ENCODE measurements at places on chromosomes 1 and 21. TPM values are rescaled to one million over a fixed set of nuclear protein-coding genes. Genes with fewer than 3 reads are reported as not detected.
A peak's percentile ranks its signal among the peaks of the same experiment; 100 is the strongest.

GRCh38 chr1:100704473-100704872 is 15.1 kb upstream of the VCAM1 start:
- DNase-seq, result no peak

Gene CYP2J2
- total RNA-seq, result 0.09 TPM

DNA sequence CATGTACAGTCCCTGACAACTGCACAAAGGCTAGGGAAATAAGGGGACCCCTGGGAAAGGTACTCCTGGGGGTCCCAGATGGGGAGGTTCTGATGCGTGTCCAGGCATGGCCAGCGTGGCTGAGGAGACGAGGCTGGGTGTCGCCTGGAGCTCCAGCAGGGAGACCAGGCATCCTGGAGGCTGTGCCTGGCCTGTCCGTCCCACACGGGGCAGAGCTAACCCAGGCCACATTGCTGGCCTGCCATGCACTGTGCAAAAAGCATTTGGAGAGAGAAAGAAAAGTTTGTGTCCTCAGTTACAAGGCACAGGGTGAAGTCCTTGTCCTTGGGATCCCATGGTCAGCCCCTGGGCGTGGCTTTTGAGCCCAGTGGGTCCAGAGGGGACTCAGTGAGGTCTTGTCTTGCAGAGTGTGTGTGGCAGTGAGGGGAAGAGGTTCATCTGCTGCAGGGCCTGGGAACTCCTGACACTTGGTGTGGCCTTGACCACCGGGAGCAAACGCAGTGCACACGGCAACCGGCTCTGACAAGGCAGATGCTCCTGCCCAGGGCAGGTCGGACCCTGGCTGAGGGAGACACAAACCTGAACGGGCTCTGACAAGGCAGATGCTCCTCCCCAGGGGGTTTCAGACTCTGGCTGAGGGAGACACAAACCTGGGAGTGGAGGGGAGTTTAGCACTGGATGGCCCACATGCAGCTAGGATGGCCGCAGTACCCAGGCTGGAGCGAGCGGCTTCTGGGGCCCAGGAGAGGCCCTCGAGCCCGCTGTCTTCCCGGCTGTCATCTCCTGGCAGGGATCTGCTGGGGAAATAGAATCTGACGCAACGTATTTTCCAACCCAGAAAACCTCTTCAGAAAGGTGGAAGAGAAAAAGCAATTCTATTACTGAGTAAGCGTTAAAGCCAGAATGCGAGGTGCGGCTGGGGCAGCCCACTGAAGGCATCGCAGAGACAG is 37.3 kb upstream of the COL18A1 start:
- DNase-seq, result no peak

DNA sequence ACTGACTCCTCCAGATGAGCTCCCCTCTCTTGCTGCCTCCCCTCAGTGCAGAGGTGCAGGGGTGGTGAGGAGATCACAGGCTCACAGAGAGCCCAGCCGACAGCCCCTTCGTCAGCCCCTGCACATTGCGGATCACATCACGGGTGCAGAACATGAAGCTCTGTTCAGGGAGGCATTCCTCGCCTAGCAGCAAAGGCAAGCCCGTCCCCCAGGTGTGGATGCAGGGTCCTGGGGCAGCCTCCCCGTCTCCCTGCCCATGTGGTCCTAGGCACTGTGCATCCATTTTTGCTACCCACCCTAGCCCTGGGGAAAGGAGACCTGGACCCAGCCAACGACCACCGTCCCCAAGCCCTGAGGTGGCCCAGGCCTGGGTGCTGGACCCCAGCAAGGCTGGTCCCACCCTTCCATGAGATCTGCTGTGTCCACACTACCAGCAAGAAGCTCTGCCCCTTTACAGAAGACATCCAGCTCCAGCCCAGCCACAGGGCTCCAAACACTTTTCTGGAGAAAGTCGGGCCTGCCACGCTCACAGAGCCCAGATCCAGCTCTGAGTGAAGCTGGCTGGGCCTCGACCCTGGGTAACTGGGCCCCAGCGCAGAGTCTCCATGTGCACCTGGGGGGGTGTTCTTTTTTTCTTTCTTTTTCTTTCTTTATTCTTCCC is 248.7 kb downstream of the NPHP4 start:
- DNase-seq, result no peak

DNA sequence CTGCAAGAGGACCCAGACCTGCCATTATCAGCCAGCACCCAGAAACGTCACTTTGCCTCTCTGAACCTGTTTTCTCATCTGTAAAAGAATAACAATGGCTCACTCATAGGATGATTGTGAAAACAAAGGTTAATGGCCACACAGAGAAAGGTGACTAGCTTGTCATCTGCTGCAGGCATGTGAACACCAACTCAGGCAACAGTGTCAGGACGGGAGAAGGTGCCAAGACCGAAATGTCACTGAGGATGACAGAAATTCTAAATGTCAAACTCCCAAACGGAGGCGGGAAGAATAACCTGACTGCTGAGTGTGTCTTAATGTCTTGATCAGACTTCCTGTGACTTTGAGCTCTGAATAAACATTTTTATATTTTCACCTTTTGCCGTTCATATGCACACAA is 10.3 kb downstream of the PADI4 start:
- DNase-seq, result no peak

DNA sequence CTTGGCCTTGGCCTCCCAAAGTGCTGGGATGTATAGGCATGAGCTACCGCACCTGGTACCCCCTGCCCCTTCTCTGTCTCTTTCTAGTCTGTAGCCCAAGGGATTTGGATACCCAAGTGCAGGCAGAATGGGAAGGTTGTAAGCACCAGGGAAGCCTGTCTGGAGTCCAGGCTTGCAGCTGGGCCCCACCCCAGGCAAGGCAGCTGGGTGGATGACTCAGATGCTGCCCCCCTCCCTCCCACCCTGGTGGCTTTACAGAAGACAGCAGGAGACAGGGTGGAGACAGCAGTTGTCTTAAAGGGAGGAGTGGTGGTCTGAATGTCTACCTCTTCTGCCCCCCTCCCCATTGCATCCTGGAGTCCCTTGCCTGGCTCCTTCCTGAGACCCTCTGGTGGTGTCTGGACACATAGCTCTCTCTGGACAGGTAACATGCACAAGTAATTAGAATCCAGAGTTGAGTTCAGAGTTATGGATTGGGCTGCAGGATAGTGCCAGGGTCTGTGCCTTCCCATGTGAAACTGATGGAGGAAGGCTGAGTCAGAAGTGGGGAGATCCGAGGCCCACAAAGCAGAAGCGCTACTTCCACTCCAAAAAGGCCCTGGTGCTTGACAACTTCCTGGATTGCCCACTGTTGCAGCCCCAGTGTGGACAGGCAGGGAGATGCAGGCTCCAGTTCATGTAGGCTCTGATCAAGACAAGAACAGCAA is 5.1 kb downstream of the LMNA start:
- peak; percentile 68 for DNase-seq

- DNase-seq, result no peak
These were observed 22.0 kb downstream of the UBIAD1 start for GRCh38 chr1:11294951-11295350.

GRCh38 chr1:212975111-212975918 is 25.0 kb downstream of the VASH2 start:
- no peak for DNase-seq

Measured in fibroblast of the aortic adventitia (primary cell).